ENCODE measurements at places on chromosomes 6 and 20.

DNA sequence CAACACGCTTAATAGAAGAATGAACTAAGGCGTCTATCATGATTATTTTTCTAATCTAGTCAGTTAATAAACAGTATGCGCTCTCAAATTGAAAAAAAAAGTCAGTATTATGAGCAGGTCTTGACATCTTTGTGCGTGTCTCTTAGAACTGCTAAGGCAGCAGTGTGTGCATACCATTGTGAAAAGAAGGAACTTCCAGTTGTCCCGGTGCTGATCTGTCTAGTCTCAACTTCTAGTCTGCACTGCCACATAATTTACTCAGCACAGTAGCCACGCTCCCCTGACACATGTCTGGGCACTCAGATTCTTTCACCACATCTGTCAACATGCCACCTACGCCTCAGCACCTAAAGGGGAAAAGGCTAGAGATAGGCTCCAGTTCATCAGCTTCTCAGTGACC lies 61.1 kb upstream of the SPDEF start:
- no peak for DNase-seq

- no peak for DNase-seq
Measured at GRCh38 chr6:138485586-138486248, 13.6 kb downstream of the NHSL1 start.

DNA sequence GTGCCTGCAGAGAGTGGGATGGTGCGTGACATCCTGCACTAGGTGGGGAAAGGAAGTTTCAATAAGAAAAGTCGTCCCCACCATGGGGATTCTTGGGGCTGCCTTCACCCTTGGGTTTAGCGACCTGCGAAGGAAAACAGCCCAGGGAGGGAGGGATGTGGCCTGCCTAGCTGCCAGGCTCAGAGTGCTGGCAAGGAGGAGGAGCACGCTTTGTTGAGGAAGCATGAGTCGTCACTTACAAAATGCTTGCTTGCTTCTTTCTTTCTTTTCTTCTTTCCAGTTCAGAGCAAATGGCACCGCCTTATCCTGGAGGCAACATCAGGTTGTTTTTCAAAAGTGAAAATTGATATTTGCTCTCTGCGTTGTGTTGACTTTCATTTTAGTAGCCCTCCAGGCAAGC lies 123.2 kb downstream of the TFAP2C start:
- DNase-seq: no peak

DNA sequence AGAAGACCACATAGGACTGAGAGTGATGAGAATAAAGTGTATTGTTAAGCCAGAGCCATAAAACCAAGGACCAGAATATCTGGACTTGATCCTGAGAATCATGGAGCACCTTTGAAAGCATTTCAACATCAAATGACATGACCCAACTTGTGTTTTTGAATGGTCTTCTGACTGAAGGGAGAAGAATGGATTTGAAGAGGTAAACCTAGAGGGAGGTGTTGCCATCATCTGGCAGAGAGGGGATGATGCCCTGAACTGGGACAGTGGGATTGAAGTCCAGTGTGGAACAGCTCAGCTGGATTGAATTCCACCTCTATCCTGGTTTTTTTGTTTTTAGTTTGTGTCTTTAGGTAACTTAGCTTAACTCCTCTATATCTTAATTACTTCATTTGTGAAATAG lies 570.0 kb downstream of the TBC1D32 start:
- no peak for DNase-seq

DNA sequence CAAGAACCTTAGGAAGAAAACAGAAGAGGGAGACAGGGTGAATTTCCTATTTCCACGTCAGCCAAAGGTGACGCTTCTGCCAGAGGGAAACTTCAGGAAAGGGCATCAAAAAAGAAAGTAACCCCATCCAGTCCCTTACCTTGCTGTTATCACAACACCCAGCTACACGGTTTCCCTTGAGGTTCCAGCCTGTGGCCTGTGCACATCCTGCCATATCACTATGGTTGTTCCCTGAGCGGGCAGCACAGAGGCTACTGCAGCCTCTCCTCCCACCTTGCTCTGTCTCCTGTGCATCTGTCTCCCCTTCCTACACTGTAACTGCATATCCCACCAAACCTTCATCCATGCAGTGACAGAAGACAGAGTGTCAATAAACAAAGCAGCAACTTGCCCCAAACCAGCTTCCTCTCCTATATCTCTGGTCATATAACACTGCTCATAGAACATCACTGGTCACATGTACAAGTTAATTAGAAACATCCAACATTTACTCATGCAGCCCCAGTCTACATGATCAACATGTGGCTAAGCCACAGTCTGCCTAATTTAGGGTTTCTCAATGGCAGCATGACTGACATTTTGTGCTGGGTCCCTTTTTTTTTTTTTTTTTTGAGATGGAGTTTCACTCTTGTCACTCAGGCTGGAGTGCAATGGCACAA lies 54.7 kb downstream of the GFOD1 start:
- DNase-seq: no peak

DNA sequence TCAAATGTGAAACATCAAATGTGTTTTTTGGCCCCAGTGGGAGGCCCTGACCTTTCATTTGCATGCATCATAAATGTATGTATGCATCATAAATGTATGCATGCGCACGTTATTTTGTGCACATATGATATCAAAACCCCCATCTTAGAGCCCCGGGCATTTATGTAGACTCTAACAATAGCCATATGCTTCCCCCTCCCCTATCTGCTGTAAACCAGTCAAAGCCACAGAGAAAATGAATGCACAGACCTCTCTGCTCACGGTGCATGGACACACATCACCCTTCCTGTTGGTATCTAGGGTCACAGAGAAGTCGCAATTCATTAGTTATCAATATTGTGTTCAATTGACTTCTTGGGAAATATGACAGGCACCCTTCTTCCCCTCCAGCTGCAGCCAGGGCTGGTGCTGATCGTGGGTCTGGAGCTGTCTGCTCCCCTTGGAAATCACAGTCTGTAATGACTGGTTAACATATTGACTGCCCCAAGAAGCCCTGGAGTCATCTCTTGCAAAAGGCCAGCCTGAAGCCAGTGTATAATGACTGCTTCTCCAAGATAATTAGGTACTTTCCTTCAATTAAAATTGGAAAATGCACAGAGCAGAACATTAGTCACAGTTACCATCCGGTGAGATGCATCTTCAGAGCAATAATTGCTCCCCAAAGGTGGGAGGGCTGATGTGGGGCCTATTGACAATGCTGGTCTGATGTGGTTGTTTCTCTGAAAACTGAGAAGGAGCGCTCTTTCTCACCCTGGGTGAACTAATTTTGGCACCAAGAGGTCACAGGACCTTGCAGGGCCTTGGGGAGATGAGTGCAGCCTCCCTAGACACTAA lies 532.2 kb downstream of the CDH26 start:
- DNase-seq: no peak

DNA sequence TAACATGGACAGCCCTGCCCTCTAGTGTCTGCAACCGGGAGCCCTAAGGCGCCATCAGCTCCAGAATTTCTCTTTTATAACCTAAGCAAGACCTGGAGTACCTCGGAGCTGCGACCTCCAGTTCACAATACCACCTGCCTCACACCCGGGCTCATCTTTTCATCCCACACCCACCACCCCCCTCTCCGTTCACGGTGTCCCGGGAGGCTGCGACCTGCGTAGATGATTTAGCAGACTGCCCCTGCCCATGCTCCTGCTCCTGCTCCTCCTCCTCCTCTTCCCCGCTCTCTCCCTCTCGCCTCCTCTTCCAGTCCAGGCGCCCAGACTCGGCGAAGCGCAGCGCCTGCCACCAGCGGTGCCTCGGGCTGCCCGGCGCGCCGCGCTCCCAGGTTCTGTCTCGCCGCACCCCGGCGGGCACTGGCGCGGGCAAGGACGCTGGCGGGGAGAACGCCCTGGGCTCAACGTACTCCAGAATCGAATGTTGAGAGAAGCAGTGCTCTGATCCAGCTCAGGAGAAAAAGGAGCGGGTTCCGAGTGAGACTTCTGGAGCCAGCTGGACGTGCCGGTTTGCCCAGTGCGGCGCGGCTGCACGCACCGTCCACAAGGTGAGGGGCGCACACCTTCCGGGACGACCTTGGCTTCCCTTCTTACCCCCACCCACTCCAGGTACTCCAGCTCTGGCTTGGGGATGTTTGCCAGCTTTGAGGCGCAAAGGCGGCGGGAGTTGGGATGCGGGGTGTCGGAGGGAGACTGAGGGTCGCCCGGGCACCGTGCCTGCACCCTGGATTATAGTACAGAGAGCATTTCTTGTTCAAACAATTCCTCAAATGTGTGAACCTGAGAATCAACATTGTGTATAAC lies at the start of gene HTR1E:
Gene HTR1E, plus strand, starts transcription at position 310 of the 861 bp plus-strand sequence. CDS start 77,807 bp downstream, outside the sequence.
- no peak for DNase-seq

- no peak for DNase-seq
Measured at GRCh38 chr20:11155156-11155756, 481.5 kb upstream of the JAG1 start.

GRCh38 chr6:53792973-53793317 lies 1.9 kb upstream of the LRRC1 start:
- DNase-seq: no peak

GRCh38 chr20:14751191-14751590 lies 413.8 kb upstream of the FLRT3 start:
- no peak for DNase-seq

DNA sequence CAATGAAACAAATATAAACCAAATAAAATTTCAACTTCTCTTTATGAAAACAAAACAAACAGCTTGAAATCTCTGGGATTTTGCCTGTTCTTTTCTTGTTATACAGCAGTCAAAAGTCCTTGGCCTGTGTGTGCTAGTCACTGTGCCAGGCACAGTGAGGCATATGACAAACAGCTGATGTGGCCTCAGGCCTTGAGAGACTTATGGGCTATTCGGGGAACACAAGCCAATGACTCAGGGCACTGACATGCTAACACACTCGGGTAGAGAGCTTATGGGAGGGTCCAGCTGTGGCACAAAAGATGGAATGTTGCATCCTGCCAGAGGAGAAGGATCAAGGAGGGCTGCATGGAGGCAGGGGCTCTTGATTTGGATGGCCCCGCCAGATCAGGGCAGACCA lies 95.4 kb upstream of the NKX2-2 start:
- no peak for DNase-seq

GRCh38 chr20:46587986-46588385 lies 37.5 kb upstream of the OCSTAMP start:
- DNase-seq: no peak

GRCh38 chr6:92023410-92023966 lies 1395.9 kb downstream of the EPHA7 start:
- no peak for DNase-seq

GRCh38 chr20:40980106-40980827 lies 48.4 kb upstream of the TOP1 start:
- no peak for DNase-seq

- no peak for DNase-seq
Measured at GRCh38 chr6:142385352-142385751, 83.5 kb downstream of the ADGRG6 start.

GRCh38 chr6:43987838-43988439 lies 139.3 kb downstream of the MRPL14 start:
- DNase-seq: no peak

DNA sequence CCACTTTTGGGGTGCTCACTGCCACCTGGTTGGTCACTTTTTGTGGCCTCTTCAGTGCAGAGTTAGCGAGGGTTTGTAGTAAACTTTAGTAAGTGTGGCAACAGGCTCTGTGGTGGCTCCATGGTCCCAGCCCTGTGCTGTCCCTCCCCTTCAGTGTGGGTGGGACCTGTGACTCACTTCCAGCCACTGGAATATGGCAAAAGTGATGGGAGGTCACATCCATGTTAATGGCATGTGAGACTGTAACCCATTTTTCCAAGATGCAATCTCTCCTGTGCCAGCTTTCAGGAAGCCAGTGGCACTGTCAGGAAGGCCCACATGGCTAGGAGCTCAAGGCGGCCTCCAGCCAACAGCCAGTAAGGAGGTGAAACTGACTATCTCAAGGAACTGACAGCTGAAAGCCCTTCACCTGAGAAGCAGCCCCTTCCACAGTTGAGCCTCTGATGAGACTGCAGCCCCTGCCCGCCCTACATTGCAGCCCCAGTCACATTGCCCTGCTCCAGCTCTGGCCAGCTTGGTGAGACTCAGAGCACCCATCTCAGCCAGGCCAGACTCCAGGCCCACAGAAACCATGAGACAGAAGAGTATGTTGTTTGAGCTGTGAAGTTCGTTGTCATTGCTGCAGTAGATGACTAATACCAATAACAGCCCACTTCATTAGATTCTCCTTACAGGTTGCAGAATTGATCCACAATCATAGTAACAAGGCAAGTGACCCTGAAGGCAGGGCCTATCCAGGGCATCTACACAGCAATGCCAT lies 13.1 kb upstream of the CST7 start:
- no peak for DNase-seq

- DNase-seq: no peak
Measured at GRCh38 chr6:147108259-147108910, 95.8 kb upstream of the STXBP5 start.

DNA sequence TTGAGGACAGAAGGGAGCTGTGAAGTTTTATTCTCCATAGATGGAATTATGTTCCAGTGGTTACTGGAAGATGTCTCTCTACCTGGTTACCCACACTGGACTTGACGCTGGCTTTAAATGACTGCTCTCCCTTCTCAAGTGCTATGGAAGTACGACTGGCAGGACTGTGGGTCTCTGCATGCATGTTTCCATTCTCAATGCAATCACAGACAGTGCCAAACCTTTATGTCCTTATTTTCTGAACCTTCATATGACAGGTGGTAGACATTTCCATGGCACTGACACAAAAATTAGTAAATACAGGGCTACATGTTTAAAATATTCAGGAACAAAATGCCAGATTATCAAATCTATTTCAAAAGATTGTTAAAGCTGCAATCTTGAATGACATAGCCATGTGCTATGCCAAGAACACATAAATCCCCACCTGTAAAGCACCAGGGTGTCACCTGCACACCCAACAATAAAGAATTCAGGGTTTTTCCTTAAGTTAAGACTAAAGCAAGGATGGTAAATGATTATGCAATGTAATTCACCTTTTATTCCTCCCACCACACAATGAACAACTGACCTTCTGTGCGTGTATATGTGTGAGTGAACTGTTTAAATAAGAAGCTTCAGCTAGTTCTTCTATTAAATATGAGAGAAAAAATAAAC lies 153.3 kb upstream of the ENPP5 start:
- no peak for DNase-seq

DNA sequence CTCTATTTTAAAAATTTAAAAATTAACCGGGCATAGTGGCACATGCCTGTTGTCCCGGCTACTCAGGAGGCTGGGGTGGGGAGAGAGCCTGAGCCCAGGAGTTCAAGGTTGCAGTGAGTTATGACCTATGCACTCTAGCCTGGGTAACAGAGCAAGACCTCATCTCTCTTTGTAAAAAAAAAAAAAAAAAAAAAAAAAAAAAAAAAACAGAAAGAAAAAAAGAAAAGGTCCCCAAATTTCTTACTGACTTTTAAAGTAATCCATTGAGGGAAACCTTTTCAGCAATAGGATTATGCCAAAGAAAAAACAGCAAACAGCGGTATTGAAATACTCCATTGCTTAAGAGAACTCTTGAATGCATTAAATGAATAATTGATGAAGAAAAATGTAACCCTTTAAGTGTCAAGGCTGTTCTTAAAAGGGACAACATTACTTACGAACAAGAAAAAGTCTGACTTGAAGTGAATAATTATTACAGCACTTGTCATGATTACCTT lies 6.0 kb upstream of the DNAAF9 start:
- DNase-seq: no peak

- no peak for DNase-seq
Measured at GRCh38 chr20:37863289-37863688, 39.6 kb upstream of the VSTM2L start.
